ENCODE measurements at places on chromosomes 12 and 14.
A peak's percentile ranks its signal among the peaks of the same experiment; 100 is the strongest.

DNA sequence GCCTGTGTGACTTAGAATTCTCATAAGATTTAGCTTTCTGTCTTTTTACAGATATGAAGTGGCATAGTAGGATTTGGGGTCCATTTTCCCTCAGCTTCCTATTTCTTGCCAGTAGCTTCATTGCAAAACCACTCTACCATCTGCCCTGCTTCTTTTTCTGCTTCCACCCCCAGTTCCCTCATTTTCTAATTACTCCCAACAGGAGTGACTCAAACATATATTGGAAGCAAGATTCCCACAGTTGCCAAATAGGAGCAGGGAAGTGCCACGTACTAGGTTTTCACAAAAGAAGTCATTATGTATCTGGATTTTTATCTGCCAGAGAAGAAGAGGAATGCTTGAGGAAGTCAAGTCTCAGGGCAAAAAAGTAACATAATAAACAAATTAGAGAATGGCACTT is 64.1 kb downstream of the ANO4 start:
- DNase-seq, result no peak

DNA sequence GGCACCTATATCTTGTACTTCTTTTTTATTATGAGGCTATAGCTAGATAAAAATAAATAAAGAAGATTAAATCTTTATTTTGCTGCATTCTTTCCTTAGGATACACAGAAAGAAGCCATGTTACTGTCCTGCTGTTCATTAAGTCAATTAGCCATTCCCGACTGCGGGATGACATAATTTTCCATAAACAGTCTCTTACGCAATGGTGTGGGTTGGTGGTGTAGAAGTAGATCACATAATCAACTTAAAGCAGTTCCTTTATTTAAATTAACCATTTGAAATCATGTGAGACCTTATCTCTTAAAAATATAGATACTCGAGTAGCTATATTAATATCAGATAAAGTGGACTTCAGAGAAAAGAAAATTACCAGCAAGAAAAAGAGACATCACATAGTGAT is 40.2 kb downstream of the TAOK3 start:
- no peak for DNase-seq

DNA sequence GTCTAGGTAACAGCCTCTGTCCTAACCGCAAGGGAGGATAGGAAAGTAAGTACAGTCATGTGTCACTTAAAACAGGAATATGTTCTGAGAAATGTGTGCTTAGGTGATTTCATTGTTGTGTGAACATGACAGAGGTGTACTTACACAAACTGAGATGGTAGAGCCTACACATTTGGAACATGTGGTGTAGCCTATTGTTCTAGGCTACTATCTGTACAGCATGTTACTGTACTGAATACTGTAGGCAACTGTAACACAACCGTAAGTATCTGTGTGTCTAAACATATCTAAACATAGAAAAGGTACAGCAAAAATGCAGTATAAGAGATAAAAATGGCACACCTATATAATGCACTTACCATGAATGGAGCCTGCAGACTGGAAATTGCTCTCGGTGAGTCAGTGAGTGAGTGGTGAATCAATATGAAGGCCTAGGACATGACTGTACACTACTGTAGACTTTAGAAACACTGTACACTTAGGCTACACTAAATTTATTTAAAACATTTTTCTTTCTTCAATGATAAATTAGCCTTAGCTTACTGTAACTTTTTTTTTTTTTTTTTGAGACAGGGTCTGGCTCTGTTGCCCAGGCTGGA is 13.2 kb upstream of the MDM2 start:
- DNase-seq, result no peak

GRCh38 chr14:56271970-56272369 is 153.8 kb downstream of the PELI2 start:
- DNase-seq, result no peak

DNA sequence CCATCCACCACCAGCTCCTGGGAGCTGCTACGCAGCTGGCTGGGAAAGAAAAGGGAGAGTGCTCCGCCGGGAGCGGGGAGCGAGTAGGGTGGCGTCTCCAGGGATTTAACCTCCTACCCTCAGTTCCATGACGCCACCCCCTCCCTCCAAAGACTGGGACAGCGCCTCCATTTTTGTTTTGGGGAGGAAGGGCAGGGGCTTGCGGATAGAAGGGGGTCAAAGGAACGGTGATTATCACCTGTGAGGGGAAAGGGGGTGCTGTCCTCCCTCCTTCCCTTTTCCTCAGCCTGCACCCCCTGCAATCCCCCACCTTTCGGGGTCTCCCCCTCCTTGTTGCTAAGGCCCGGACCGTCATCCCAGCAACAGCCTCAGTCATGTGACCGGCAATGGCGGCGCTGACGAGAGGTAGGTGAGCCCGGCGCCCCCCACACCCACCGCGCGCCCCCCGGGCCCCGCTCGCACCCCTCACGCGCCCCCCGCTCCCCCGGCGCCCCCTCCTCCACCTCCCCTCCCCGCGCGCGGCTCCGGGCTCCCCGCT is at the start of gene DTX3:
DTX3 (plus strand) TSS at position 371 of the 538 bp plus-strand sequence. CDS start 1,694 bp downstream, outside the sequence.
- DNase-seq, result peak; percentile 62

GRCh38 chr14:89138846-89139245 is 278.2 kb downstream of the FOXN3 start:
- DNase-seq, result no peak

DNA sequence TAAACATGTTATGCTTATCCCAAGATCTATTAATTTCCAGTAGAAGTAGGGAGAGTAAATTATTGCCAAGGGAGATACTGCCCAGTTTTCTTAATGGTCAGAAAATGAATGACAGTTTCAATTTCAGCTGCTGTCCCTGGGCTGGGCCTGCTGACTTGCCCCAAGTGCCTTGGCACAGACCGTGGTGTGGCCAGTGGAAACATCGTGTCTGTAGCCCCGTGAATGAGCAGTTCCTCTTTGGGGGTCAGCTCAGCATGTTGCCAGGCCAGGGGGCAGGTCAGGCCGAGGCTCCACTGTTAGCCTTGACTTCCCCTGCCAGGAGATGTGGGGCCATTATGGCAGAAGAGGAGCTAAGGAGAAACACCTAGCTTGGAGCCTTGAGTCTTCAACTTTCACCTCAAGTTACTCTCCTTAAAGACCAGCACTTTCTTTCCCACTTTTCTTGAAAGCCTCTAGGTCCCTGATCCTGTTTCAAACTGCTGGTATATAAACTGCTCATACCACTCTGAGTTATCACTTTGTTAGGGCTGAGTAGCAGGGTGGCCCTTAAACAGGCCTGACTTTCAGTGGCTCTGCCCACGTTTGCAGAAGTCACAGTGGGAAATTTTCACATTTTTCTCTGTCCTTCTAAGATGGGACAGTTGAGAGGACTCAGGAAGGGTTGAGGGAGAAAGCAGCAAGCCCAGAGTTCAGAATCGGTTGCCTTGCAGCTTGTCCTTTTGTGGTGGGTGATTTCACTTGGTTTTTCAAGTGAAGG is 73.2 kb downstream of the SUSD6 start:
- no peak for DNase-seq

GRCh38 chr14:54486685-54487084 is 2.1 kb downstream of the GMFB start:
- no peak for DNase-seq

- no peak for DNase-seq
Observed at GRCh38 chr12:91866566-91866965, 279.1 kb downstream of the BTG1 start.

DNA sequence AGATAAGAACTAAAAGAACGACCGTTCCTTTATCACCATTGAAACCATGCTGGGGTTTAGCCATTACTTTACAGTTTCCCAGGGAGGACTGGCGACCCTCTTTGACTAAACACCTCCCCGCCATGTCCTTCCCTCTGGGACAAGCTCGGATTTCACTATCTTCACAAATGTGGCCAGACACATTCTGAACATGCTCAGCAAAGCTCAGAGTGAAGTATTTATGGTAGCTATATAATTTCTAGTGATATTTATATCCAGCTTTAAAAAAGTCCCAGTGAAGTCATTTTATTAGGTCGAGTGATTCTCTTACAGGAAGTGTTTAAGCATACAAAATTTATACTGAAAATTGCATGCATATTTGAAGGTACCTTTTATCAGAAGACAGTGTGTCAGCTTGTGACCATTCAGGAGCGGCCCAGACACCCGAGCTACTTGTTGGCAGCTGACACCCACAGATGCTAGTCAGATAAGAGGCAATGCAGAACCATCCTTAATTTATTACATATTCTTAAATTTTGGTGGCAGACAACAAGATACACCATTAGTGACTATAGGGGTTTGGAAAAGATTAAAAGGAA is 36.8 kb downstream of the NIN start:
- no peak for DNase-seq

DNA sequence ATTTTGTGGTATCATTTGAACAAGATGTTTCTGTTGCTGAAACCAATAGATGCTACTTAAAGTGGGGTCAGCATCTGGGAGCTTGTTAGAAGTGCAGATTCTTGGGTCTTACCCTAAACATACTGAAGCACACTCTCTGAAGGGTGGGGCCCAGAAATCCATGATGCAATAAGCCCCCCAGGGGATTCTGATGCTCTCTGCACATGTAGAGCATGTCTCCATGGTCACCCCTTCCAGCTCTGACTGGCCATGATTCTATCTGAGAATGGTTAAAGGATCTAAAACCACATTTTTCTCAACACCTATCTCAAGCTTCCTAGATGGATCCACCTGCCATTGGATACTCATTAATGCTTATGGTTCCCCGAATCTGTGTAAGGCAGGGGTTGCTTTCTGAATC is 20.4 kb downstream of the JDP2 start:
- DNase-seq, result no peak

DNA sequence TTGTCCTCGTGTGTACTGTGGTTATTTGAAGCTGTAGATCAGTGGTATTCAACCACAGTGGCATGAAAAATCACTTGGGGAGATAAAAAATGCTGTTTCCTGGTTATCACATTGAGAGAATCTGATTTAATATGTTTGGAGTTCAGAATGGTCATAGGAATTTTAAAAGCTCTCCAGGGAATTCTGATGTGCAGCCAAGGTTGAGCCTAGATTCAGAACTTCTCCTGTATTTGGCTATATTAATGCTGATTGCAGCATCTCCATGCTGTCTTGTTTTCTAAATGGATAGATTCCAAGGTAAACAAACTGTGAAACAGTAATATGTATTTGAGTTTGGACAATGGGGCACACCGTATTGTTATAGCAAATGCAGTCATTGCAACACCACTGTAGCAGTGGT is 982.2 kb upstream of the FBXO33 start:
- DNase-seq, result no peak

- DNase-seq, result no peak
Observed at GRCh38 chr14:72882463-72882862, 11.4 kb downstream of the DPF3 start.

GRCh38 chr12:45730084-45730347 is 510 bp downstream of the ARID2 start:
- no peak for DNase-seq

DNA sequence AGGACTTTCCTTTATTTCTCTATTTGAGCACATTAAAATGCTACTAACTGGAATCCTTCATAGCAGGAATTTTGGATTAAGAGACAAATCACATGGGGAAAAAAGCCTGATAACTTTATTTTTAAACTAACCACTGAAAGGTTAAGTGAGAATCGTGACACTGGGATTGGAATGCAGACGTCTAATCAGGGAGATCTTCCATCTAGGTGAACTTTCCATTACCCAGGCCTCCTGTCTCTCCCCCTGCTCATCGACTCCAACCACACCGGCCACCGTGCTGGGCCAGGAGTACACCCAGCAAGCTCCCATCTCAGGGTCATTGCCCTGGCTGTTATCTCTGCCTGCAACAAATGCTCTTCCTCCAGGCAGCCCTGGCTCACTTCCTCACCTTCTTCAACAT is 19.0 kb downstream of the PTGER2 start:
- no peak for DNase-seq

DNA sequence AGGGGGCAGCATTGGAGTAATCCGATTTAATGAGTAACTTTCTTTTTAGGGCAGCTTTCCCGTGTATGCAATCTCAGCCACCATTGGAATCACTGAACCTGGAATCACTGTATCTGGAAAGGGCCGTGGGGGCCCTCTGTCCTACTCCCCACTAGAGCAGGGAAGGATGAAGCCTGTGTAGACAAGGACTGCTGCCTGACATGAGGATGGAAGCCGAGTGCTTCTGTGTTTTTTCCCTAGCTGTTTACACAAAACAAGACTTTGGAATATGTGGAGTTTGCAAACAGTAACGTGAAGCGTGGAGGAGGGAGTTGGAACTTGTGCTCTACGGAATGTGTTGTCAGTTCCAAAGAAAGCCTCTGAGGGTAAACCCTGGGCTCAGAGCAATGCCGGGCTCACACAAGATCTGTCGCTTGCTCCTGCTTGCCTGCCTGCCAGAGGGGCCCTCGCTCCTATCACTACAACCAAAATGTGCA is 32.4 kb upstream of the HDAC7 start:
- no peak for DNase-seq

DNA sequence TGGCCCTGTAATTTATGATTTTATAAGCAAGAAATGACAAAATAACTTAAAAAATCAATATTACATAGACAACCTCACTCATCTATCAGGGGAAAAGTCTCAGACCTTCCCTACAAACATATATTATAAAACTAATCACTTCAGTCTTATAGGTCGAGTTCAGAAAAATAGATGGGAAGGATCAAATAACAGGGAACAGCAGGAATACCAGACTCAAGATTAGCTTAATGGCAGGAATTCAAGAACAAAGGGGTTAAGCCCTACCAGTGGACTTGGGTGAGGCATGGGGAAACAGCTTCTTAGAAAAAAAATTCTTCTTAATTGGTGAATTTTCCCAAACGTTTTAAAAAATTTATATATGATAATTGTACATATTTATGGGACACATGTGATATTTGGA is 51.6 kb upstream of the CRY1 start:
- DNase-seq, result no peak

DNA sequence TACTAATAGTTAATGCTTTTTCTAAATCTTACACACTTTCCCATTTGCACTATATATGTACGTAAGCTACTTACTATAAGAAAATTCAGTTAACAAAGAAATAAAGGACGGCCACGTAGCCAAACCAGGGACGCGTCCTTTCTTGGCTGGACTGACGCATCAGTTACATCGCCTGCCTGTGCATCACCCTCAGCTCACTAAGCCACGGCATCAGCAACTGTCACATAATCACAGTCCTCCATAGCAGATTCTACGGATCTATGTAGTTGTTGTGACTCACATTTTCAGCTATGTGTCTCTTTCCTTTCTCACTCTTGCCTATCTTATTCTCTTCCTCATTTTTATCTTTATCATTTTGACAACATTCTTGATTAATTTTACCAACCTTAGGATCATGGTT is 38.1 kb upstream of the C12orf50 start:
- no peak for DNase-seq
